ENCODE measurements at places on chromosomes 13 and 19.

GRCh38 chr13:36986462-36987240, 12.5 kb downstream of the ALG5 start:
- DNase-seq = no peak

- DNase-seq = no peak
Measured at GRCh38 chr19:7851623-7852500, 21.8 kb downstream of the EVI5L start.

DNA sequence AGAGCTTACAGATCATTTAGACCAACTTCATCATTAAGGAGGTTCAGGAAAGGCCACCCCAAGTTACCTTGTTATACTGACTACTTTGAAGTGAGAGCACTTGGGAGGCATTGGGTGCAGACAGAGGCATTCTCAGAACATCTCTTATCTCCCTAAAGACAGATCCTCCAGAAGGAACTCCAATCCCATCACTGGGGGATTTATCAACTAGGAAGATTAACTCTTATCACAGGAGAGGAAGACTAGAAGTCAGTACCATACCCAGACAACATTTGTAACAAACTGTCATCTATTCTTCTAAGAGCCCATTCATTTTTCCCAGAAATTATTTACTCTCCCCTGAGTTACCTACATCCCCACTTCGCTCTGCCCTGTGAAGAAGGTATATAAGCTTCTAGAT, 5.8 kb upstream of the RFXAP start:
- DNase-seq = no peak

DNA sequence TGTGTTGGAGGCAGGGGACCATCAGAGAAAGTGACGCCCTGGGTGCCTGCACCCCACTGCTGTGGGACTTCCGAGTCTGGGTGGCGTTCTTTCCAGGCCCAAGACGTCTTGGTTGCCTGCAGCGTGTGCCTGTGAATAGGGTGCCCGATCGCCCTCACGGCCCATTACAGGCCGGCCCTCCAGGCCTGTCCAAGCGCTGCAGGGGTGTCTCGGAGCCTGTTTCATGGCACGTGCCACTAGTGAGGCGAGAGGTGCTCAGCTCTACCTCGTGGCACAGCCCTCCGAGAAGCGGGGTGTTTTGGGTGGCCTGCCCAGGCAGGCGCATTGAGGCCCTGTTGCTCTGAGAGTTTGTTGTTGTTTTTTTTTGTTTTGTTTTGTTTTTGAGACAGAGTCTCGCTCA, 30.1 kb downstream of the DOT1L start:
- no peak for DNase-seq

- no peak for DNase-seq
Measured at GRCh38 chr13:33208290-33209220, 77.0 kb downstream of the STARD13 start.

DNA sequence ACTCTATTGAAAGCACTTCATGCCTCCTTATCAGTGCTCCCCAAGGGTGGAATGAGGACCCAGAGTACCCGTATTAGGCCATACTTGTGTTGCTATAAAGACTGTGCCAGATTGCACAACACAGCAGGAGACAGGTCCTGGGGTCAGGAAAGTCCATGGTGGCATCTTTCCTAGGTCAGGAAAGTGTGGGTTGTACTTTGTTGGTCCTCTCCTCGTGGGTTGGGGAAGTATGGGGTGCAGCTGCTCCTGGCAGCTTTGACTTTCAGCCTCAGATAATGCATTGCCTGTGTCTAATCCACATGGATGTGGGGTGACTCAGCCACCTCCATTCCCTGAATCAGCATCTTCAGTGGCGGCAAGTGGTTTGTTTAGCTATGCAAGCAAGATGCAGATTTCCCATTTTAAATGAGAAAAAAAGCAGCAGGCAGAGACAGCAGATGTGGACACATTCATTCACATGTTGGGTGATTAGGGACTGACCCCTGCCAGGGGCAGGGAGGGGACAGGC, 8.4 kb upstream of the CYP2B6 start:
- no peak for DNase-seq

DNA sequence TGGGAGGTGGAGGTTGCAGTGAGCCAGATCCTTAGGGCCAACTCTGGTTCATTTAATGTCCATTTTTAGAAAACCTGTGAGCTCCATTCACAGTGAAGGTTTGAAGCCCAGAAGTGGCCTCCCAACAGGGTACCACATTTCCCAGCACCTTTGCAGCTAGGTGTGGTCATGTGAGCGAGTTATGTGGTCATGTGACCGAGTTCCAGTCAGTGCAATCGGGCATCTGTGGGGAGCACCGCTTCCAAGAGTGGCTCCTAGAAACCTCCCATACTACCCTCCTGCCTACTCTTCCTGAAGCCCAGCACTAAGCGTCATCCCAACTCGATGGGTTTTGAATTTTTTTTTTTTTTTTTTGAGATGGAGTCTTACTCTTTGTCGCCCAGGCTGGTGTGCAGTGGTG, 663 bp upstream of the PLA2G4C start:
- DNase-seq = no peak

DNA sequence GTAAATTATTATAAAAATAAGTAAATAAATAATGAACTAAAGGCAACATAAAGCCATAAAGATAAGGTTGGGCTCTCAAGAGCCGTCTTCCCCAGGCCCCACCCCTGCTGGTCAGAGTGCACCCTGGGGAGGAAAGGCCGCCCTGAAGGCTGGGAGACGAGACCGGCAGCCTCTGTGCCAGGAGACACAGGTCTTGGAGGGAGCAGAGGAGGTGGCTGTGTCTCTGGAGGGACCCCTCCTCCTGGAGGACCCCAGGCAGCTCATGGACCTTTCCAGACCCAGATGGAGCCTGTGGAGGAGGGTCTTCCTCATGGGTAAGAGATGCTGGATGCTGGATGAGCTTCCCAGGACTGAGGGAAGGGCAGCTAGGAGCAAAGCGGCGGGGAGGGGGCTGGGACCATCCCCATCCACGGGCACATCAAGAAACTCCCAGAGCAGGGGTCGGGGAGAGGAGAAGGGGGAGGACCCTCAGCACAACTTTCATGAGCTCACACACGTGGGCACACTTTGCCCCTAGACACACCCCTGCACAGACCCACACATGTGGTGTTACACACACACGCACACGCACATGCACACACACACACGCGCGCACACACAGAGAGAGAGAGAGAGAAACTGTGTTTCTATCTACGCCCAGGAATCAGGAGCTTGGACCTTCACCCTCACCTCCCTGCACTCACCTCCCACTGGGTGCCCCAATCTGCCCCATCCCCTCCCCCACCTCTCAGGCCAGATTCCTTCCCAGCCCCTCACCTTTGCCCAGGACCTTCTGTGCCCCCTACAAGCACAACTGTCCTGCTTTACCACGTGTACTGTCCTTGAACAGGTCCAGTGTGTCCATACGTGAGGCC, at the start of gene CEACAM18:
CEACAM18 (plus strand) TSS at position 159 of the 854 bp plus-strand sequence.
- no peak for DNase-seq

DNA sequence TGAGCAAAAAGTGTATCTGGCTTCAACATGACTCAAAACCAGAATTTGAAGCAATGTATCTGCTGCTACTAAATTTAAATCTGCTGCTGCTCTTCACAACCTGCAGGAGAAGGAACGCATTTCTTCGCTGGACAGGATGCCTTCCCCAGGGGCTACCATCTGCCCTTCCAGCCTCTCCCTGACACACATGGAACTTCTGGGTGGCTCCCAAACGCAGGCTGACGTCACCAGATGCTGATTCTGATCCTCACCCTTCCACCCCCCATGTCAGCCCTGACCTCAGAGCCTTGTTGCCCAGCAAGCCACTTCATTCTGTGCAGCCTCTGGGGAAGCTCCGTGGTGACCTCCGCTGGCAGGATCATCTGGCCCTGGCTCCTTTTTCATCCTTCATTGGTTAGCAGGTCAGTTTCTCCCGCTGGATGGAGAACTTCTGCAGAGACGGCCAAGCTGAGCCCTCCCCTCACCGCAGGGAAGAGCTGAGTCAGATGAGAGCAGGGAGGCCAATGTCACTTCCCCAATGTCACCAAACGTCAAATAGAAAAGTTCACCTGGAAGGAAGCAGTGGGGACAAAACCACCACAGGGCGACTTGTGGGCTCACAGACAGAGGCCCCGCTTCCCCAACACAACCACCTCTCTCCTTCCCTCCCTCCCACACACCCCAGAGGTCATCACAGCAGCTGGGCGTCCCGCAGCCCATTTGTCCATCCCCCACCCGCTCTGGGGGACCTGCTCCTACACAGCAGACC, 14.0 kb upstream of the RAB20 start:
- no peak for DNase-seq

GRCh38 chr13:42999491-42999890, 7.5 kb upstream of the EPSTI1 start:
- no peak for DNase-seq

DNA sequence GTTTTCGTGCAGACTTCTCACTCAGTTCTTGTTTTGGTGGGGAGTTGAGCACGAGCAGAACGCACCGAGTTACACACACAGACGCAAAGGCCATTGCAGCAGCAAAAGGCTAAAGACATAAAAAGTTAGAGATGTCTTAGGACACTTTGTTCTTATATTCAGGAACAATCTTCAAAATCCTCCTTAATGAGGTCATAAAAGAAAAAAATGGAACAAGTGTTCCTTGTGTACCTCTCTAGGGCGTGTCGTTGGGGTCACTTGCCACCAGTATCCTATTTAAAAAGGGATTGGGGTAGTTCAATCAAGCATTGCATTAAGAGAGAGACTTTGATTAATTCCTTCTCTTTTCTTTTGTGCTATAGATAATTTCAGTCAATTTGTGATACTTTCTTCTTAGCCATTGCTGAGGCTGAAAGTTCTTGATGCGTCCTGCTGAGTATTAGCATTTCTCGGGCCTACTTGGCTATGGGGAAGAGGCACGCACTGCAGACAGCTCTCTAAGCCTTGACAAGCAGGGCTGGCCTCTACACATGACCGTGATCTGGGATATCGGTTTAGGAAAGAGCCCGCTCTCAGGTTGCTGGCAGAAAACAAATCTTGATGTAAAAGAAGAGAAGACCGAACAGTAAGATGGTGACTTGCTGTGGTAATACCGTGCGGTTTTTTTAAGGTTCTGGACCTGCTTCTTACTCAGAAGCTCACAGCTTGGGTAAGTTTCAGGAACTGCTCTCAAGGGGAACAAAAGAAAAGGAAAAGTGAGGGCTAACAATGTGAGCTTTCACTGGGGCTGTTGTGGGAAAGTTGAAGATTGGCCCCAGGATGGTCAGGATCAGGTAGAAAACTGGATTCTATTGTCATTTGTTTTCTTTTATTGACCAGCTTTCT, 223.6 kb downstream of the TM9SF2 start:
- DNase-seq = no peak

DNA sequence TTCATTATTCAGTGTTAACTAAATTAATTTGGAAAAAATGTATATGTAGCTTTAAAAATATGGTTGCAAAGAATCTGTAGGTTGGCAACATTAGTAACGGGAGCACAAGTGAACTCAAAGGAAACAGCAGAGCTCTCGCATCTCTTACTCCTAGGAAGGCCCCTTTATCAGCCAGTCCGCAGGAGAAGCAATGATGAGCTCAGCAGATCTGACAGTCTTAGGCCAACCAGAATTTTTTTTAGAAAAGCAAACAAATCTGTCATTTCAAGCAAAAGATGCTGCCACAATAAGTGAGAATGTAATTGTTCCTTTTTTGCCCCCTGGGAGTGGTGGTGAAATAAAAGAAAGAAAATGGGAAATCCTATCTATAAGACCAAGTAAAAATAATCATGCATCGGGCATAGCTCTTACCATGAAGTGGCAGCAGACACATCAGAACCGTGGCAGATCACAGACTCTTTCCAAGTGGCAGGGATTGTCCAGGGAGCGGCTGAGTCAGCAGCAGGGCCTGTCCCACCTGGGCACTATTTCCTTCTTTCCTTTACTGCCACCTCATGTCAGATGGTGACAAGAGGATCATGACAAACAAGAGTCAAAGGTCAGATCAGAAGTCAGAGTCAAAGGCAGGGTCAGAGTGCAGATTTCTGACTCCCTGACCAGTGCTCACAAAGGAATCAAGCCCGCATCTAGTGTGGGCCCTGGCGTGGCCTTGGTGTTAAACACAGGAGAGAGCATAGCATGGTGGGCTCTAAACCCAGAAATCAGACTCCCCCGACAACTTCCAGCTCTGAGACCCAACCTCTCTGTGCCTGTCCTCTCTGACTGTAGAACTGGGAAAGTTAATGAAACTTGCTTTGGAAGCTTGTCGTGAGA, 84.0 kb upstream of the MTIF3 start:
- DNase-seq = no peak

DNA sequence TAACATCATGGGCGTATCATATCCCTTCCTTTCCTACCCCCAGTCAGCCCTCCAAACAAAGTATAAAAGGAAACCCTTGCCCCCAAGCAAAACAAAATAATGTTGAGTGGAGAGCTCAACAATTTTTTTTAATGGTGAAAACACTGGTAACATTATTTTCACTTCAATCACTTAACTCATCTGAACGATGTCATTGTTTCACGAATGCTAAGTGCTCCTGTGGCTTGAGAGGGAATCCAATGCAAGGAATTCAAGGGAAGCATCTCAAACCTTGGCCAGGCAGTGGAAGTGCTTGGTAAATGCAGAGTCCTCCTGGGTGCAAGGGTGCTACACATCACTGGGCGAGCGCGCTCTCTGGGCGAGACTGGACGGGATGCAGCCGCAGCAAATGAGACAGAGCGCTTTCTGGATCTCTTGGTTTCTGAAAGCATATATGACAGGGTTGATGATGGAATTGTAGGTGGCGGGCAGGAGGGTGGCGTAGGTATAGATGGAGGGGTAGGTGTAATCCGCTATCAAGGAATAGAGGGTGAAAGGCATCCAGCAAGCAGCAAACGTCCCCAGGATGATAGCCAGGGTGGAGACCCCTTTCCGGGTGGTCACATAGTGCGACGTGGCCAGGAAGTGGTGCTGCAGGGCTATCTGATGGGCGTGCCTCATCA, 2.0 kb downstream of the GPR12 start:
- no peak for DNase-seq

- no peak for DNase-seq
Measured at GRCh38 chr19:5788422-5788821, 2.5 kb downstream of the DUS3L start.

GRCh38 chr19:28598861-28599260, 614.1 kb downstream of the UQCRFS1 start:
- DNase-seq = no peak

GRCh38 chr19:5281588-5281987, 59.0 kb downstream of the PTPRS start:
- DNase-seq = no peak

DNA sequence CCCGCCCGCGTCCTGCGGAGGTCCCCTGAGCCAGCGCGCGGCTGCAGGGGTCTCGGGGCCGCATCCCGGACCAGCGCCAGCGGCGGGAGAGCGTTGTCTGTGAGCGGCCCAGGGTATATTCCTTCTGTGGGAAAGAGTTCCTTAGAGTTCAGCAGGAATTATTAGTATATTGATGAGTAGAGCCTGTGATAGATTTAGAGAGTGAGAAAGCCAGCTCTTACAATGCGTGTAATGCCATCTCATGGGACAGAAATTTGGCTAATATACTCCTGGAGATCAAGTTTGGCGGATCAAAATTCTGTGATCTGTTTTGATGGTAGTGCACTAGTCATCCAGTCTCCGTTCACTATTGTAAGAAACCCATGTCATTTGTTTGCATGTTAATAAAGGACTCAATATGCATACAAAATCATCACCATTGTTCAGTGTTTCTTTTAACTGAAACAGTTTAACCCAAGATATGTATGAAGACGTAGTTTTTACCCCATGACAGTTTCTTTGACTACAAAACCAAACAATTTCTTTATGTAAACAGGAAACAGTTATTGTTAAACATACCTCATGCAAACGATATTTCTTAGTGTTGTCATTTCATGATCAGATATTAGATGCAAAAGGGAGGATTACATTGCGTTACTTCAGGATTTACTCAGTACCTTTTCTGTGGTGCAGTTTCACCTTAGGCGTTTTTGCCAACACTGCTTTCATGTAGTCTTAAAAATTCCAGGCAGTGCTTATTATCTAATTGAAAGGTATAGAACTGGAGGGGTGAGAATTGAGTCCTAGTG, 9.9 kb downstream of the TNFRSF19 start:
- no peak for DNase-seq

GRCh38 chr19:55549500-55550320, 4.4 kb upstream of the SBK3 start:
- no peak for DNase-seq

All from activated CD4-positive, alpha-beta T cell treated with anti-CD3 and anti-CD28 coated beads for 1 hour (primary cell).